ENCODE measurements at places on chromosomes 6 and 20. TPM values are rescaled to one million over a fixed set of nuclear protein-coding genes. Genes with fewer than 3 reads are reported as not detected.

SGK1 gene
- total RNA-seq: 228 TPM

KHDC3L gene
- not detected for total RNA-seq

DEFB132 gene
- total RNA-seq: not detected

C4A gene
- 4.8 TPM for total RNA-seq

- DNase-seq: peak; percentile 20
Measured at GRCh38 chr6:18400831-18401446, 13.8 kb downstream of the RNF144B start.

- peak; percentile 69 for DNase-seq
Measured at GRCh38 chr20:49278818-49279676, 1.2 kb upstream of the ZNFX1 start.

DNA sequence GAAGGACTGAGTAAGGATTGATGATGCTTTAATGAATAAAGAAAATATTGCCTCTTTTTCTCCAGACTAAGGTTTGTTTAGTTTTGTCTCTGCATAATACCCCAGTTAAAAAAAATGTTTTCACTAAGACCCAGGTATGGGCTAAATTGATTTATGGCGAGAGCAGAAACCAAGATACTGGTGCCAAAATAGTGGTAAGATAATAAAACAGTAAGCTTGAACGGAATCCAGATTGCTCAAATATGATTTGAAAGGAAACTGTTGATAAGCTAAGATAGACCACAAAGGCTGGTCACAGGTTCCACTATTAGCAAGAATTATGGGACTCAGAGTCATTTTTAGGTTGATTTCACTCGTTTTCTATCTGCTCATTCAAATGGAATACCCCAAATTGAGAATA, 831.2 kb downstream of the EPHA7 start:
- DNase-seq: no peak

DNA sequence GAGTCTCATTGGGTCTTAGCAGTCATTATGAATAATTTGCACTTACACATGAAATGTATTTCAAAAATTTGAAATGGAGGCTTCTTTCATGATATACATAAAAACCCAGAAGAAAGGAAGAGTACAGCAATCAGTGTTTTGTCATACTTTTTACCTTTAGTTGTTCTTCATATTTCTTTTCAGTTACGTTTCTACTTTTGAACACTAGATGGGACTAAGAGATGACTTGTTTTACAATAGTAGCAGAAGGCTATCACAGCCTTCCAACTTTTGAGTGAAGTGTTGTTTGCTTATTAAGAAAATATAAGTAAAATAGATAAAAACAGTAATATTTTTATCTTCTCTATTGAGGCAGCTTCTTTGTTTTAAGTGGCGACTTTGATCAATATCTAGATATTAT, 58.1 kb downstream of the L3MBTL3 start:
- peak; percentile 15 for DNase-seq

Measured in GM23248 (cell line).